ENCODE measurements at places on chromosomes 1 and 21.

DNA sequence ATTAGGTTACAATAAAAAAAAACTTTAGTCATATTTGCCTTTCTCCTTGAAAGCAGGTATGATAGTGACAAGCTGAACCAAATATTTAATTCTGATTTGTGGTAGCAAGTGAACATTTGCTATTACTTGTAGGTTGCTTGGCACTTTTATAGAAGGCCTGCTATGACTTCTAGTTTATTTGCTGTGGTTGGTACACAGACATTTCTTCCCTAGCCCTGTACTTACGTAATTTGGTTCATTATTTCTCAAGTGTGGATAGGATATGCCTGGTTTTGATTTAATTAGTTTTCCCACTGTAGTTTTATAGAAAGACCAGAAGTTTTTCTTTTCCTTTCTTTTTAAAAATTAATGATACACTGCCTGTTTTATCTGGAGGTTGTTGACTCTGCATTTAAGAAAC lies 55.9 kb downstream of the PPP2R5A start:
- DNase-seq: no peak

- DNase-seq: no peak
These were observed 41.6 kb upstream of the MROH9 start for GRCh38 chr1:170893655-170894297.

- no peak for DNase-seq
These were observed 166.1 kb downstream of the RERE start for GRCh38 chr1:8651236-8651890.

DNA sequence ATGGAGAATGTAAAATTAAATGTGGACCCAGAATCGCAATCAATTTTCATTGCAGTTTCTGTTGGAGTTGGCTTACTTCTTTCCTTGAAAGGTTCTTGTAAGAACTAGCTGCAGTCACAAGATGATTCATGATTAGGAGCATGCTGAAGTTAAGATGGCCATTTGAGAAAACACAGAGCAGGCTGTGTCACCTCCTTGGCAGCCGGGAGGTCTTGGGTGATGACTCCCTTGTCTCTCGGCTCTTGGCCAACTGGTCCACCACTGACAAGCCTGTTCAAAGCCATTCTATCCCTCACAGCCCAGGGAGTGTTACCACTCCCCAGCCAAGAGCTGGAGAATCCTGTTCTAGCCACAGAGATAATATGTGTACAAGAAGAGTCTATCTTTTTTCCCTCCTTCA lies 40.6 kb downstream of the OPTC start:
- DNase-seq: no peak

- DNase-seq: no peak
These were observed 15.2 kb upstream of the CDCA8 start for GRCh38 chr1:37677143-37677439.

- no peak for DNase-seq
These were observed 9.2 kb downstream of the GCSAML start for GRCh38 chr1:247557926-247558674.

- no peak for DNase-seq
These were observed 233.2 kb upstream of the NR5A2 start for GRCh38 chr1:199794105-199794863.

DNA sequence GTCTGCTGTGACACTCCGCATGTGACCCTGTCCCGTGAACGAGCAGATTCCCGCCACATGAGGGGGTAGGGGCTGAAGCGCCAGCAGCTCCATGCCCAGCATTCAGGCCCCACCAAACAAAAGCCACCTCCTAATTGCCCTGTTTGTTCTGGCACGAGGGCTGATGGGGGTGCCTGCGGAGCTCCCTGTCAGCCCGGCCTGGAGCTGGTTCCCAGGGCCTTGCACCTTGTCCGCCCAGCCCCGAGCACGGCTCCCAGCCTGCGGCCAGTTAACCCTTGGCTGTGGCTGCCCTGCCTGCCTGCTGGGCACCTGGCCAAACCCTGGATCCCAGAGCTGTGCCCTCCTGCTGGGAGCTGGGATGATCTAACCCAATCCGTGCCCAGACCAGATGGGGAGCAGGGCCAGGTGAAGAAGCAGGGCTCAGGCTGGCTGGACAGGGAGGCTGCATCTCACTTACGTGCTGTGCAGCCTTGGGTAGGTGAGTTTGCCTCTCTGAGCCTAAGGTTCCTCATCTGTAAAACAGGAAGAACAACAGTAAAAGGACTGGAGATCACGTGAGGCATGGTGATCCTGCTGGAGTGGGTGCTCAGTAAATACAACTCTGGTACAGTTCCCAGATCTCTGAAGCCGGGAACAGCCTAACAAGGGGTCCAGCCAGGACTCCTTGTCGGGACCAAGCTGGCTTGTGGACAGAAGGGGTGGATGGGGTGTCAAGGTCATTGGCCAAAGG lies 110.9 kb upstream of the IFFO2 start:
- peak; percentile 8 for DNase-seq

DNA sequence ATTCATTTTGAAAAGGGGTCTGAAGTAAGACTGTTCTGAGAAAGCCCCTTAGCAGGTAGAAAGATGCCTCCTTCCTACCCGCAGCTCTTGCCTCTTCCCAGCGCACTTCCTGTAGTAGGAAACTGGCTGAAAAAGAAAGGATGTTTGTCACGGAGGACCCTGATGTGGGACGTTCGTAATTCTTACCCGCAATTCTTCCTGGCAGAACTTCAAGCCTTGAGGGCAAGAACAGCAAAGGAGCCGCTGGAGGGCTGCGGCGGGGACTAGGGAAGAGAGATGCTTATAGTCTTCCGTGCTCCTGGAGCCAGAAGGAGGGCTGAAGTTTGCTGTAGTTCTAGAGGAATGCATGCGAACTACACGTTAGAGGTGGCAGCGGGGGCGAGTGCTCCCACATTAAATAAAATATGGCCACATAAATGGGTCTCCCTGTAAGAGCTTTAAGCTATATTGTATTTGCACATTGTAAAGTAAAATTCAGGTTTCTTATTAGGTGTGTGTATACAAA lies 6.3 kb downstream of the C1orf53 start:
- DNase-seq: no peak

GRCh38 chr1:182833271-182833670 lies 5.9 kb upstream of the DHX9 start:
- no peak for DNase-seq

GRCh38 chr1:170305777-170306512 lies 160.2 kb downstream of the NTMT2 start:
- no peak for DNase-seq

GRCh38 chr21:34003428-34003827 lies 70.0 kb upstream of the MRPS6 start:
- DNase-seq: no peak

- DNase-seq: no peak
These were observed 4.4 kb upstream of the SLC27A3 start for GRCh38 chr1:153770797-153771196.

GRCh38 chr21:41691205-41692184 lies 75.4 kb downstream of the RIPK4 start:
- no peak for DNase-seq

Data from cerebellar nuclear complex (tissue), 1 donor.